ENCODE measurements at places on chromosomes 12 and 14.

DNA sequence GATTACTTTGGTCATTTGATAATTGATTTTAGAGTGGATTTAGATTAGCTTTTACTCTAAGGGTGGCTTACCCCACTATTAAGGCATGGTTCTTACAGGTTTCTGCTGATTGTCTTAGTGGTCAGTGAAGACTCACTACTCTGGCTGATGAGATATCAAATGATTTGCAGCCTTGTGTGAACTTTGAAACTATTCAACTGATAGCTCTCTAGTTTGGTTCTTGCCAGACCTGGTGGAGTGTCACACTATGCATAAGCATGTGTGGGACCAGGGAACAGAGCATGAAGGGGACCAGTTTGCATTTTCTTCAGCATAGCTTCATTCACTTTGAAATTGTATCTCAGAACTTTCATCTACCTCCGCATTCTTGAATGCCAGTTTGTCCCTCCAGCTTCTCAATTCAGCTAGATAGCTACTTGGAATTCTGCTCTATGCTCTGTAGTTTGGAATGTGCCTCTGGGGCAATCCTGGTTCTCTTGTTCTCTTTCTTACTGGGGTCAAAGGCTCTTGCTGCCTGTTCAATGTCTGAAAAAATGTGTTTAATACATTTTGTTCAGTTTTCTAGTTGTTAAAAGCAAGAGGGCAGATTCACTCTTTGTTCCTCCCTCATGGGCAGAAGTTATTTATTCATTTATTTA is 12.7 kb downstream of the SCYL2 start:
- peak; percentile 8 for DNase-seq

- peak; percentile 87 for DNase-seq
These were observed 34.9 kb downstream of the KRT80 start for GRCh38 chr12:52156757-52157565.

DNA sequence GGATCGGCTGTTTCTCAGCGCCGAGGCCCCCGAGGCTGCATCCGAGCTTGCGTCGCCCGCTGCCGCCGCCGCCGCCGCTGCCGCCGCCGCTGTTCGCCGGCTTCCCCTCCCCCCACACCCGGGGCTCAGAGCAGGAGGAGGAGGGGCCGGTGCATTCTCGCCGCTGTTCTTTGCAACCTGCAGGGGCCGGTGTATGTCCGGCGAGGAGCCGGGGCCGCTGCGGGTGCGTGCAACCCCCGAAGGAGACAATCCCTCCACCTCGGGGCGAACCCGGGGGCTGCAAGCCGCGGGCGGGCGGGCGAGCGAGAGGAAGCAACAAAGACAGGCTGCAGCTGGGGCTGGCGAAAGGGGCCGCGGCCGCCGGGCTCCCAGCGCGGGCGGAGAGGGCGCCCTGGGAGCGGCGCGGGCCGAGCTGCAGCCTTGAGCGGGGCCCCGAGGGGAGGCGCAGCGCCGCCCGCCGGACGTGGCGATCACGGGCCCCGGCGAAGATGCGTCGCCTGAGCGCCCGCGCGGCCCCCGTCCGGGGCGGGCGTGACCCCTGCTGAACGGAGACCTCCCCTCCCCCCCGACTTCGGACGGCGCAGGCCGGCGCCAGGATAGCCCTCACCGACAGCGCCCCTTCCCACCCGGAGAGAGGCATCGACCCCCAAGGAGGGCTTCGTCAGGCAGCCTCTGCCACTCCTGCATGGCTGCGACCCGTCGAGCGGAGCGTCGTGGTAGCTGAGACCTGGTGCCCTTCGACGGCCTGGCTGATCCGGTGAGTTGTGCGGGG is 702 bp downstream of the FAM222A start:
- peak; percentile 77 for DNase-seq

GRCh38 chr12:3833670-3834310 is 39.4 kb downstream of the PARP11 start:
- no peak for DNase-seq

Measured in neural crest cell (in vitro differentiated cells).